Stimulated activated CD4-positive, alpha-beta T cell treated with anti-CD3 and anti-CD28 coated beads, Interleukin-4, amount 100 ng/mL, for 4 hours (primary cell): ENCODE measurements at places on chromosomes 2 and 18.

- no peak for DNase-seq
These were observed 61.3 kb downstream of the CUL3 start for GRCh38 chr2:224523626-224524577.

DNA sequence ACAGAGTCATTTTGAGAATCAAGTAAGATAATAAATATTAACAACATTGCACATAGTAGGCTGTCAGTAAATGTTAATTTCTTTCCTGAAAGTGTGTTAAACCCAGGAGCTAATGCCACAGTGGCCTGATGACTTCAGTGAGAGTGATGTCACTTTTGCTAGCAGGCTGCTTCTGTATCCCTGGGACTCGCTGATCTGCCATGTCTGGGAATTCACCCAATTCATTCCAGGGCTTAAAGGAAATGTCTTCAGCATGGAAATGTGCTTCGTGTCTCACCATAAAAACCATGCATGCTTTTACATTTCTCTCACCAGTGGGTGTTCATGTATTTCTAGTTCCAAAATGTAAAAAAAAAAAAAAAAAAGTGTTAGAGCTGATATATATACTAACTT lies 56.8 kb upstream of the MAPRE3 start:
- DNase-seq: no peak

- DNase-seq: no peak
These were observed 36.2 kb upstream of the TAF1B start for GRCh38 chr2:9807056-9807455.

DNA sequence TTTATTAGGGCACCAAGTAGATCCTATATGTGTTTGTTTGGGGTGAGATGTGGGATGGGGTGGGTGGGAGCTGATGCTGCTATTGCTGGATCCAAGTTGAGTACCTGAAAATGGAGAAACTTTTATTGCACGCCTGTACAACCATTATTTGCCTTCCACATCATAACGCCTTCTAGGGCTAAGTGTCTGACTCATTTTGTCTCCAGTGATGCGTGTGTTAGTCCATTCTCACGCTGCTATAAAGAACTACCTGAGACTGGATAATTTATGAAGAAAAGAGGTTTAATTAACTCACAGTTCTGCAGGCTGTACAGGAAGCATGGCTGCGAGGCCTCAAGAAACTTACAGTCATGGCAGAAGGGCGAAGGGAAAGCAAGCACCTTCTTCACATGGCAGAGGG lies 58.2 kb downstream of the KDM3A start:
- DNase-seq: no peak

GRCh38 chr2:182062329-182062972 lies 76.8 kb downstream of the PPP1R1C start:
- DNase-seq: no peak

- DNase-seq: no peak
These were observed 109.8 kb downstream of the AP1S3 start for GRCh38 chr2:223727562-223727961.

- DNase-seq: no peak
These were observed 25.1 kb upstream of the ARHGAP25 start for GRCh38 chr2:68709421-68709911.

- no peak for DNase-seq
These were observed 63.9 kb downstream of the DGKD start for GRCh38 chr2:233418052-233418760.

DNA sequence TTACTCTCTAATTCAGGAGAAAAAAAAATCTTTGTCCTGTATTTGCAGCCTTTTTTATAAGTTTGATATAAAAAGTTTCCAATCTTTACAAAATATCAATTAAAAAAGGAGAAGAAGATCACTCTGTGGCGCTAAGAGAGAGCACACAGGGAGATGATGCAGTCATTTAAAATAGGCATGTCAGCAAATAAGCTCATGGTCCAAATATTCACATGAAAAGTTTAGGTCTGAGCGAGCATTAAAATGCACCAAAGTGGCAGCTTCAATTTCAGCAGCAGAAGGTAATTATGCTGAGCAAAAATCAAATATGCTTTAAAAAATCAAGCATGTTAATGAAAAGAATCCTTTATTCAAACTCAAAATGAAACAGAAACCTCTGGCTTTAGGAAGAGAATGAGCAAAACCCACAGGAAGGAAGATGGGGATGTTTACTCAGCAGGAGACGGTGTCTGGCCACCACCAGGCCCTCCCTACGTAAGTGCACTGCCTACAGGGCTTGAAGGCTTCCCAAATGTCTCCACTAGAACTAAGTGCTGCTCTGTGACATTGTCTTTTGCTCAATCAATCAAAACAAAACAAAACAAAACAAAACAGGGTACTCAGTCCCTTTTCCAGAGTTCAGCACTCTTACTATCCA lies 120.4 kb downstream of the L3MBTL4 start:
- no peak for DNase-seq

DNA sequence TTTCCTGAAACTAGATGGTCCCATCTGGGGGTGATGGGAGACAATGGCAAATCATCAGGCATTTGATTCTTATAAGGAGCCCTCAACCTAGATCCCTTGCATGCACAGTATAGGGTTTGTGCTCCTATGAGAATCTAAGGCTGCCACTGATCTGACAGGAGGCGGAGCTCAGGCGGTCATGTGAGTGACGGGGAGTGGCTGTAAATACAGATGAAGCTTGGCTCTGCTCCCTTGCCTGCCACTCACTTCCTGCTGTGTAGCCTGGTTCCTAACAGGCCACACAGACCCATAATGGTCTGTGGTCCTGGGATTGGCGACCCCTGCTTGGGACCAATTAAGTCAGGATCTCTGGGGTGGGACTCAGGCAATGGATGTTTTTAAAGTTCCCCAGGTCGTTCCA lies 293.4 kb downstream of the ZNF521 start:
- DNase-seq: no peak

DNA sequence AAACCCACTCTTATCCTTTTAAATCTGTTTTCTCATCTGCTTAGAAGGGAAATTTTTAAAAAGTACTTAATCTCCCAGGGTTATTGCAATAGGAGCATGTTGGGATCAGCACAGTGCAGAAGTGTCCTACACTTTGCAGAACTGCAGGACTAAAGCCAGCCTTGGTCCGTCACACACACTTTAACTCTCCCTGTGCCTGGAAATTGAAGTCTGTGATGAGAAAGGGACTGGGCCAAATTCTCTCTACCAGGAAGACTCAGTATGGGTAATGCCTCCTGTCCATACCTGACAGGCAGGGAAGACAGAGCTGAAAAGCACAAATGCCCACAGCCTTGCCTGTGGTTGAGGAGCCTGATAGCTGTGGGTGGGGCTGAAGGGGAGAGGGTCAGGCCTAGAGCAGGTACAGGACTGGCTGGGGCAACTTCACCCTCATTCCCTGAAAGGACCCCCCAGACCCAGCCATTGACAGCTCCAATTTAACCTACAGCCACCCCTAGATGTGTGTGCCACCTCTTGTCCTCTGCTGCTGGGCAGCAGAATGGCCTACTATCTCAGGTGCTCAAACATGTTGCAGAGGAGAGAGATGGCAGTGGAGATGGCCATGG lies 377.2 kb upstream of the KLHL29 start:
- DNase-seq: no peak

DNA sequence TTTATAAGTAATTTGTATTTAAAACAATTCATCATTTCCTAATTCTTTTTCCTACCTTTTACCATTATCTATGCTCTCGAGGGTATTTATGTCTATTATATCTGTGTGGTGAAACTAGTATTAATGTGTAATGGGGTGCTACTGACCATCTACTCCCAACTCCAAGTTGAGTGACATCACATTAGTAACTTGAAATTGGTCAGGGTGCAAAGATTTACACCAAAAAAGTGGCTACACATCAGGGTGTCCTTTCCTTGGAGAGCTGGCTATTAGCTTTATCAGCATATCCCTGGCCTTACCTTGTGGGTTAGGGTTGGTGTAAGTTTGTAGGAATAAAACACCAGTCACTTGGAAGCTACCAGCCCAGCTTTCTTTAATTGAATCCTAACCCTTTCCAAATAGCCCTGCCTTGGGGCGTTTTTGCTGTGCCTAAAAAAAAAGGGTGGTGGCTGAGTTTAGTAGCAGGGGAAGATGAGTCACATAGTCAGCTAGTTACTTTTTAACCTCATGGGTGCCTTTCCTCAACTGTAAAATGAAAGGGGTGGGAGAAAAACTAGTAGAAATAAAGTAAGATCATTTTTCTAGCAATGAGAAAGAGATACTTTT lies 14.0 kb downstream of the ANXA4 start:
- DNase-seq: no peak

- no peak for DNase-seq
These were observed 118.3 kb downstream of the DOK6 start for GRCh38 chr18:69518989-69519388.

DNA sequence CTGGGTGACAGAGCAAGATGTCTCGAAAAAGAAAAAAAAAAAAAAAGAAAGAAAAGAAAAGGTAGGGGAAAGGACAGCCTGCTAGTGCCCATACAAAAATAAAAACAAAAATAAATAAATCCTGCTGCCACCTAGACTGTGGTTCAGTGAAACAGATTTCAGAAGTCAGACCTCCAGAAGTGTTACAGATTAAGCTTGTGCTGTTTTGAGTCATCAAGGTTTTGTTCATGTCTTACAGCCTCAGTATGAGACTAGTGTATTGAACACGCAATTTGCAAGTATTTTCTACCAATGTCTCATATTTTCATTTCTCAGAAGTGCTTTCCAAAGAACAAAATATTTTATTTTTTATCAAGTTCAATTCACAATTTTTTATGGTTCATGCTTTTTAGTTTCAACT lies 720.4 kb upstream of the GYPC start:
- DNase-seq: no peak

GRCh38 chr2:40513201-40513600 lies 61.3 kb upstream of the SLC8A1 start:
- no peak for DNase-seq

- no peak for DNase-seq
These were observed 37.1 kb upstream of the LINC00305 start for GRCh38 chr18:64185987-64186386.

DNA sequence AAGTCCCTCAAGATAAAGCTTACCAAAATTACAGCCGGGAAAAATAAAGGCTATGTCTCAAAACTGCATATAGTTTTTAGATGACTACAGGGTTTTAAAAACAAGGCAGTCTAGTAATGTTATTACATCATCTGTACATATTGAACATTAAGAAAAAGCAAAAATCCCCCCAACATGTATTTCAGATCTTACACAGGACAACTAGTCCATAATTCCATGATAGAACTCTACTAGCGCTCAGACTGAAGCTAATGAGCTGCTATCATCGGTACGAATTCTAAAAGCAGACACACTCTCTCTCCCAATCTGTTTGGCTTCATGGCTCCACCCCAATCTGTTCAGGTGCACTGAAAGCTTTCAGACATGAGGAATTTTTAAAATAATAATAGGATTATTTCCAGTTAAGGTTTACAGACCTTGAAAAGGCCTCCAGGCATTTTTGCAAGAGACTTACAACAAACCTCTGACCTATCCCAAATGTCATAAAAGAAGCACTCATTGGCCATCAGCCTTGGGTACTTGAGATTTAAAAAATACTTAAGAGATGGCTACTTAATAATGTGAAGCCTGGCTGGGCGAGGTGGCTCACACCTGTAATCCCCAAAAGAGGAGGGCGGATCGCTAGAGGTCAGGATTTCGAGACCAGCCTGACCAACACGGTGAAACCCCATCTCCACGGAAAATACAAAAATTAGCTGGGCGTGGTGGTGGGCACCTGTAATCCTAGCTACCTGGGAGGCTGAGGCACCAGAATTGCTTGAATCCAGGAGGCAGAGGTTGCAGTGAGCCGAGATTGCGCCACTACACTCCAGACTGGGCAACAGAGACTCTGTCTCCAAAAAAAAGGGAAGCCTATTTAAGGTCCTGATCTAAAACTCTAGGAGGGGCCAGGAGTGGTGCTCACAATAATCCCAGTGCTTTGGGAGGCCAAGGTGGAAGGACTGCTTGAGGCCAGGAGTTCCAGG lies 2.0 kb downstream of the NPC1 start:
- no peak for DNase-seq

- no peak for DNase-seq
These were observed 19.4 kb upstream of the TMX3 start for GRCh38 chr18:68734308-68734707.

DNA sequence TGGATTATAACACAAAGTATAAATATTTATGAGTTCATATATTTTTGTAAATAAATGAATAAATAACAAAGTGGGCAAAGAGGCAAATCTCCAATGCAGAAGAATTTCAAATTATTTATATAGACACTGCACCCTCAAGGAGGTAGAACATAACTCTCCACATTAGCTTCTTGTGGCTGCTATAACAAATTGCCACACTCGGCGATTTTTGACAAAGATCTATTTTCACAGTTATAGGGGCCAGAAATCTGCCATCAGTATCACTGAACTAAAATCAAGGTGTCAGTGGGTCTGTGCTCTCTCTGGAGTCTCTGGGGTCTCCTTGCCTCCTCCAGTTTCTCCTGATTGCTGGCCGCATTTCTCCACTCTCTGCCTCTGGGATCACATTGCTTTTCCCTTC lies 92.0 kb upstream of the FAM136A start:
- DNase-seq: no peak

DNA sequence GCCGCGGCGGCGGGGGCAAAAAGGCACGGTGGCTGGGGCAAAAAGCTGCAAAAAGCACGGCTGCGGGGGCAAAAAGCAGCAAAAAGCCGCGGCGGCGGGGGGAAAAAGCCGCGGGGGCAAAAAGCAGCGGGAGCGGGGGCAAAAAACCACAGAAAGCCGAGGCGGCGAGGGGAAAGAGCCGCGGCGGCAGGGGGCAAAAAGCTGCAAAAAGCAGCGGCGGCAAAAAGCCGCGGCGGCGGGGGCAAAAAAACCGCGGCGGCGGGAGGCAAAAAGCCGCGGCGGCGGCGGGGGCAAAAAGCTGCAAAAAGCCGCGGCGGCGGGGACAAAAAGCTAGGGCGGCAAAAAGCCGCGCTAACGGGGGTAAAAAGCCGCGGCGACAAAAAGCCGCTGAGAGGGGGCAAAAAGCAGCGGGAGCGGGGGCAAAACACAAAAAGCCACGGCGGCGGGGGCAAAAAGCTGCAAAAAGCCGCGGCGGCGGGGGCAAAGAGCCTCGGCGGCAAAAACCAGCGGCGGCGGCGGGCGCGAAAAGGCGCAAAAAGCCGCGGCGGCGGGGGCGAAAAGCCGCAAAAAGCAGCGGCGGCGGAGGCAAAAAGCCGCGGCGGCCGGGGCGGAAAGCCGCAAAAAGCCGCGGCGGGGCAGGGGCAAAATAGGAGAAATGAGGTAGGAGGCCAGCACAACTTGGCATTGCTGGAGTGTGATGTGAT lies 123.4 kb downstream of the ANKRD30BL start:
- no peak for DNase-seq

- no peak for DNase-seq
These were observed 433.8 kb downstream of the NBAS start for GRCh38 chr2:15127301-15127700.

GRCh38 chr2:16207151-16207550 lies 266.8 kb downstream of the MYCN start:
- DNase-seq: no peak

DNA sequence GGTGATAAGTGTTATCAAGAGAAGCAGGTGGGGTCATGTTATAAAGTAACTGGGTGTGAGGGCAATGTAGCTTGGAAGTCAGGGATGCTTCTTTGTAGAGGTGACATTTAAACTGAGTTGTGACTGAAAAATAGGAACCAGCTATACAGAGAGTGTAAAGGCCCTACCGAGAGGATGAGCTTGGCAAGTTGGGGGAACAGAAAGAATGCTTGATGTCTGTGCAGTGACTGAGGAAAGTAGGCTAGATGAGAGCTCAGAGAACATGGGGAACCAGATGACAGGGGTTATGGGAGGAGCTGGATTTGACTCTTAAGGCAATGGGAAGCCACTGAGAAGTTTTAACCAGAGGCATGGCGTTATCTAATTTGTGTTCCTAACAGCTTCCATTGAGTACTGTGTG lies 115.3 kb downstream of the DOCK10 start:
- no peak for DNase-seq
